ENCODE measurements at places on chromosomes 4 and X. TPM values are rescaled to one million over a fixed set of nuclear protein-coding genes. Genes with fewer than 3 reads are reported as not detected.

The EREG gene
- total RNA-seq = 16.0 TPM

The MPP1 gene
- total RNA-seq = 10.3 TPM

The CFAP99 gene
- not detected for total RNA-seq

The GUCY1B1 gene
- total RNA-seq = 2.7 TPM

The TCP11X2 gene
- not detected for total RNA-seq

The USP26 gene
- not detected for total RNA-seq

The LRCH2 gene
- 0.75 TPM for total RNA-seq

The PDE6B gene
- total RNA-seq = 4.1 TPM

DNA sequence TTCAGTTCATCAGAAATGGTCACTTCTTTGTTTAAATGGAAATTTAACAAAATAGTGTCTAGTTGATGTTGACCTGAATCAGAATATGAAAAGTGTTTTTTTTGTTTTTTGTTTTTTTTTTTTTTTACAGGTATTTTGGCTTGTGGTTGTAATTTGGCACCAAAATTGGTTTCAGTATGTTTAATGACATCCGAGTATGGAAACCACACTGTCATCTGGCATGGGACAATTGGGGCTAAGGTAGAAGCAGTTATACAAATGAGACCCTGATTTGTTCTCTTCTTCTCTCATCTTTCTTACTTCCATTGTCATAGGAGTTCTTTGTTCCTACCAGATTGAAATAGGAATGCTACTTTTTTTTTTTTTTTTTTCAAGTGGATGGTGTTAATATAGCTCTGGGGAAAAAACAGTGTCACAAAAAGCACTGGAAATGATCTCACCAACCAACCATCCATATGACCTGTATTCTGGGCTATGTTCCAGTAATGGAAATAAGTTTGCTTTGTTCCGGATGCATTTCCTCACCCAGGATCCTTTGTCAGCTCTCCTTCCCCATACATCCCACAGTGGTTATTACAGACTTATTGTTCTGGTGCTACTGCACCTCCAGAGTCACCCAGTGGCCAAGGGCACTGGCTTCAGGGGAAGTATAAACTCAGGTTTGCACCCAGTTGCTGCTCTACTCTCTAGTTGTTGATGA lies 95.8 kb downstream of the ATXN3L start:
- DNase-seq = peak; percentile 82

- no peak for DNase-seq
These were observed 556.1 kb downstream of the SPRY1 start for GRCh38 chr4:123952530-123953274.

DNA sequence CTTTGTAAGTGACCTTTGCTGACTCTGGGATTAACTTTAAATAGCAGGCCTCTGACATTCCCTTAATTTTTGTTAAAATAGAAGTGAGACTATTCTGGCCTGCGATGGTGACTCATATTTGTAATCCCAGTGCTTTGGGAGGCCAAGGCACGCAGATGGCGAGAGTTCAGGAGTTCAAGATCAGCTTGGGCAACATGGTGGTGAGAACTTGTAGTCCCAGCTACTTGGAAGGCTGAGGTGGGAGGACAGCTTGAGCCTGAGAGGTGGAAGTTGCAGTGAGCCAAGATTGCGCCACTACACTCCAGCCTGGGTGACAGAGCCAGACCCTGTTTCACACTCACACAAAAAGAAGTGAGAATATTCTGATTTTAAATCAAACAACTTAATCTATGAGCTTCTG lies 27.3 kb downstream of the ZNF330 start:
- DNase-seq = no peak

DNA sequence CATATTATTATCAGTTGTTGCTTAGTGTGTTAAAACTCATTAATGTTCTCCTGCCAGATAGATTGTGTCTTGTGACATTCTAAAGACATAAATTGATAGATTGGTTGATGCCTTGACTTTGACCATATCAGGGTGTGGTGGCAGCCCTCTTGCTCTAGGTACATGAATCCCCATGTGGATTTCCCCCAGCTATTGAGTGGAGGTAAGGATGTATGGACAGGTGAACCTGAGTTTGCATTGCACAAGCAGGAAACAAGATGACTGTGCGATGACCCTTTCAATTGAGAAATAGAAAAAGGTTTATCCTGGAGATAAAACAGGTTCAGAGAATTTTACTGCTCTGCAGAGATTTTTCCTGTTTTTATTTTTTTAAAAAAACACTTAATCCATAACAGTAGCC lies 619.2 kb downstream of the SPRY1 start:
- DNase-seq = no peak

- no peak for DNase-seq
These were observed 23.4 kb downstream of the STAP1 start for GRCh38 chr4:67581913-67582312.

- no peak for DNase-seq
These were observed 429.2 kb downstream of the GPAT3 start for GRCh38 chr4:83964996-83965541.

DNA sequence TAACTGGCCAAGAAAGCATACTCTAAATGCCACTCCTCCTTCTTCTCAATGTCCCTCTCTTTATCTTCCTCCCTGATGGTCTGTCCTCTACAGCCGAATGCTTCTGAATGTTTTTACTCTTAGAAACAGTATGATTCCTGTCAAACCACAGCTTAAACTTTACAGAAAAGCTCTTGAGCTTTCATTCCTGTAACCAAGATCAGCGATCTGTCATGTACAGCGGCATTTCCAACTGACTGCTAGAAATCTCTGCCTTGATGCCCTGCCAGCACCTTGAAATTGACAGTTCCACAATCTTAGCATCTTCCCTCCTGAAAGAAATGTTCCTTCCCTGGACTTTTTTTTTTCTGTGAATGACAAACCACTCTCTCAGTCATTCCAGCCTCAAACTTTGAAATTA lies 11.5 kb upstream of the GATB start:
- DNase-seq = no peak

GRCh38 chrX:24372021-24372763 lies 11.8 kb downstream of the SUPT20HL1 start:
- DNase-seq = no peak

DNA sequence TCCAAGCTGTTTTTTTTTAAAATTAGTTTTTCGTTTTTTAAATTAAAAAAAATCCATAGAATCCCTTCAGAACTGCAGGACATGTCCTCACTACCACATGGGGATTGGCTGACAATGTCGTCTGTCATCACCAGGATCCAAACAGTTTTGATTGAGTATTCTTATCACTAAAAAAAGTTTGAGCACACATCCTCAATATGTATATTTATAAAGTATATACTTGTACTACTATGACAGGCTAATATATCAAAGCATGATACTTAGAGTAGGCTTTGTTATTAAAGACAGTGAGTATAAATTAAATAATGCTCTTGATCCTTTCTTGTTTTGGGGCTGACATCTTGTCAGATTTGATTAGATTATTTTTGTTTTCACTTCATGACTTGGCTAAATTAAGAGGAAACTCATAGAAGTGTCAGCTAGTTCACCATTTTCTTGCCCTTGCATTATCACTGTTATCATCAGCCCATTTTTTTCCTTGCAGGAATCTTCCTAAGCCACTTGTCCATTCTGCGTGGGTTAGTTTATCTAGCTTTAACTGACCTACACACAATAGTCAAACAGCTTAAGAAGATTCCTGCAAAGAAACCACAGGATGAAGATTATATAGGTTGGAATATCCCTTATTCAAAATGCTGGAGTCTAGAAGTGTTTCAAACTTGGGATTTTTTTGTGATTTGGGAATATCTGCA lies 92.8 kb downstream of the AMMECR1 start:
- DNase-seq = no peak

DNA sequence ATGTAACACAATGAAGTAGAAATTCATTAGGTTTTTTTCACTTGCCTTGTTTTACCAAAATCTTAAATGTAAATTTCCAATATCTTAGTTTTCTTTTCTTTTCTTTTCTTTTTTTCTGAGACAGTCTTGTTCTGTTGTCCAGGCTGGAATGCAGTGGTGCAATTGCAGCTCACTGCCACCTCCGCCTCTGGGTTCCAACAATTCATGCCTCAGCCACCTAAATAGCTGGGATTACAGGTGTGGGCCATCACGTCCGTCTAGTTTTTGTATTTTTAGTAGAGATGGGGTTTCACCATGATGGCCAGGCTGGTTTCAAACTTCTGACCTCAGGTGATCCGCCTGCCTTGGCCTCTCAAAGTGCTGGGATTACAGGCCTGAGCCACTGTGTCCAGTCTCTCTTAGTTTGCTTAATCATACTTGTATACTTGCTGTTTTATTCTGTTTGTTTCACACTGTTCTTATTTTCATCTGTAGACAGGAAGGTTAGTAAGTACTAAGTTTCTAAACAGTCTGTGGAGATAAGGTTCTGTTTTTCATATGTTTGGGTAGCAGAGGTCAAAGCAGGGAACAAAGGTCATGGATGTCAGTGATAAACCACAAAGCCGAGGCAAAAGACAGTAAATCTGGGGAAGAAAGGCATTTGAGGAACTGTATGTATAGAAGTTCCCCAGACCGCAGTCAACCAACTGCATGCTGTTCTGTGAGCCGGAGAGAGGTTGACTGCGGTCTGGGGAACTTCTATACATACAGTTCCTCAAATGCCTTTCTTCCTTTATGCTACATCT lies 129.1 kb downstream of the CBR4 start:
- DNase-seq = no peak

DNA sequence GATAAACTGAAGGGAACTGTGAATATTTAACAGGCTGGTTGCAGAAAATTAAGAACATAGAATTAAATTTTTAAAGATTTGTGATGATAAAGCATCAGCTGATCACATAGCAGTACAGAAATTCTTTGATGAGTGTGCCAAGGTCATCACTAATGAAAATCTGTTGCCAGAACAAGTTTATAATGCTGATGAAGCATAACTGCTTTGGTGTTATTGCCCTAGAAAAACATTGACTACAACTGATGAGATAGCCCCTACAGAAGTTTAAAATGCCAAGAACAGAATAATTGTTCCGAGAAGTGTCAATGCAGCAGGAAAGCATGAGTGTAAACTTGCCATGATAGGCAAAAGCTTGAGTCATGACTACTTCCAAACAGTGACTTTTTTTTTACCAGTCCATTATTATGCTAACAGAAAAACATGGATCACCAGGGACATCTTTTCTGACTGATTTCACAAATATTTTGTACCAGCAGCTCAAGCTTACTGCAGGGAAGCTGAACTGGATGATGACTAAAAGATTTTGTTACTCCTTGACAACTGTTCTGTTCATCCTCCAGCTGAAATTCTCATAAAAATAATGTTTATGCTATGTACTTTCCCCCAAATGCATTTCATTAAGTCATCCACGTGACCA lies 1136.6 kb downstream of the FAT4 start:
- DNase-seq = no peak

DNA sequence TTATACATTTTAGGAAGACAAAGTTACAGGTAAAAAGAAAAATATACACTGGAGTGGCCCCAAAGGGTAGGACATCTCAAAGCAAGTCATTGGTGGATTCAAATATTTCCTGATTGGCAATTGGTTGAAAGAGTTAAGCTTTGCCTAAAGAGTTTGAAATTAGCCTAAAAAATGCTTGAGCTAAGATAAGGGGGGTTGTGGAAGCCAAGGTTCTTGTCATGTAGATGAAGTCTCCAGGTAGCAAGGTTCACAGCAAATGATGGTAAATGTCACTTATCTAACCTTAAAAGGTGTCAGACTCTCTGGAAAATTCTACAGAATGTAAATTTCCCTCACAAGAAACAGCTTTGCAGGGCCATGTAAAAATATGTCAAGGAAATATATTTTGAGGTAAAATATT lies 596.7 kb downstream of the FAT4 start:
- DNase-seq = no peak

GRCh38 chrX:31251336-31251735 lies 179.5 kb upstream of the FTHL17 start:
- no peak for DNase-seq

DNA sequence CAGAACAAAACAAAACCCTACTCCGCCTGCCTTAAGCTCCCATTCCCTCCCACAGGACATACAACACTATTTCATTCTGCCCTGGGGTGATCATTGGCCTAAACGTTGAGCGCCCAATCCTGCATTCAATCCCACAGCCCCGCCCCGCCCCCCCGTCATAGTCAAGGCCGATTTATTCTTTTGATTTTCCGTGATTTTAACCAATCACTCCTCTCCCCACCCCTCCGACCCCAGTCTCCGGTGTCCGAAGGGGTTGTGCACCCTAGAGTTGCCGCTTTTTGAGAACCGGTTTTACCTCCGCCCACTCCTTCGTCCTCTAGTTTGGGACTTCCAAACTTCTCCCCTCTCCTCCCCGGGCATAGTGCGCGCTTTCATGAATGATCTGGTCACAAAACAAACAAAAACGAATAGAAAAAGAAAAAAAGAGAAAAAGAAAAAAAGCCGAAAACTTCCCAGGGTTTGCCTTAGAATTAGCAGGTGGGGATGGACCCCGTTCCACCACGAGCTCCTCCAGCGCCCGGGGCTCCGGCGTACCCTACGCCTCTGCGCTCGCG lies 446 bp upstream of the UBE2A start:
- no peak for DNase-seq

DNA sequence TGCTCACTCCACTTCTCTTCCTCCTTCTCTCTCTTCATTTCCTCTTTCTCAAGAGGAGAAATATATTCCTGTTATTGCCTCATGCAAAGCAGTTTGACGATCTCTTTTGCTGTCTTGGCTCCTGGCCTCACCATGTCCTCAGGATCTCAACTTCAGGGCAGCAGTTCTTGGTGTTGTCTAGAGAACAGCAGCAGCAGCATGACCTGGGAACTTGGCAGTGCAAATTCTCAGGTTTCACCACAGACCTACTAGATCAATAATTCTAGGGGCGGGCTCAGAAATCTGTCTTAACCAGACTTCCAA lies 193.4 kb upstream of the EDNRA start:
- no peak for DNase-seq

GRCh38 chr4:5993876-5994811 lies 24.1 kb downstream of the C4orf50 start:
- DNase-seq = no peak

DNA sequence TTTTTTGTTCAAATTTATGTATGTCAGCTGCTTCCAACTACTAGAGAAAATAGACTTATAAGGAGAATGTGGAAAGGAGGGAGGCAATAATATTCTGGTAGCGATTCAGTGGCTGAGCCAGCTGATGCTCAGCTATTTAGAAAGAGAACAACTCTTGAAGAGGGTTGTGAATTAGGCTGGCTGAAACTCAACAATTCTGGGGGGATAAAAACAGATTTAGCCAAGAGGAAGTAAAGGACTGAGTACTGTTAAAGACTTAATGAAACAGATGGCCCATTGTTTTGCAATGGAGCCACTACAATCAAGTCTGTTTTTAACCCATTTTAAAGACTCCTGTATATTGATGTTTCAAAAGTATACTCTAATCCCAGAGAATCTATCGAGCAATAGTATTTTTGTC lies 1058.9 kb downstream of the C4orf33 start:
- DNase-seq = no peak
